PC-3 (cell line): ENCODE measurements at places on chromosomes 12 and 14. TPM values are rescaled to one million over a fixed set of nuclear protein-coding genes. Genes with fewer than 3 reads are reported as not detected.
A peak's percentile ranks its signal among the peaks of the same experiment; 100 is the strongest.

- DNase-seq = no peak
Measured at GRCh38 chr12:111754671-111755070, 12.1 kb upstream of the ALDH2 start.

DNA sequence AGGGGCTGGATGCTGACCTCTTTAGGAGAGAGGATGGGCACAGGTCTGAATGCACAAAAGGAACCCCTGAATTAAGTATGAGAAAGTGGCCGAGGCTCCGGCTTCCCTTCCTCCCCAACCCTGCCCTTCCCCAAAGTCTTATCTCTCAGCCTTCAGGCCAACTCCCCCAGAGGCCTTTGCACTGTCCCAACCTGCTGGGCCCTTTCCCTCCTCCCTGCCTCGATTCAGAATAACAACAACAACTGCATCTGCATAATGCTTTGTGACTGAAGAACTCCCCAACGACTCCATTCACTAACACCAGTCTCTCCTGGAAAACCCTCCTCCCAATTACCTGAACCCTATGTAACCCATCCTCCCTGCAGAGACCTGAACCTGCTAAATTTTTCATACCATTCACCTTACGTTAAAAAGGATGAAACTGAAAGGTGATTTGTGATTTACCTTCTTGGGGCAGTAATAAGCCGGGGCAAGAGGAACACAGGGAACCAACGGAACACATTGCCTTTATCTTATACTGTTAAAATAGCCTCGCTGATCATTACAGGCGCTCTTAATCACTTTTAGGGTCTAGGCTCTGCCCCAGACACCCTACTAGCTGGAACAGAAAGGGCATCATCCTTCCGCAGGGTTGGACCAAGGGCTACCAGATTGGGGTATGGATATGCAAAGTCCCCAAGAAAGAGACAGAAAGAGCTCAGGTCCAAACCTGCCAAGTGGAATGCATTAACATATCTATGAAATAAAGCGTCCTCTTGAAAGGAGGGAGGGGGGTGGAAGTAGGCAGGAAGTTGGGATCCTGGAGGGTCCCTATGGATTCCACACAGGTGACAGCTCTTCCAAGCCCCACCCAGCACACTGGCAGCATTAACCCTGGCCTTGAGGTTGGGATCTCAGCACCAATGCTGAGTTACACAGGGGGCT is 24.2 kb upstream of the FOXN3 start:
- DNase-seq = no peak

- no peak for DNase-seq
Measured at GRCh38 chr14:49051328-49052060, 534.7 kb downstream of the RPS29 start.

DNA sequence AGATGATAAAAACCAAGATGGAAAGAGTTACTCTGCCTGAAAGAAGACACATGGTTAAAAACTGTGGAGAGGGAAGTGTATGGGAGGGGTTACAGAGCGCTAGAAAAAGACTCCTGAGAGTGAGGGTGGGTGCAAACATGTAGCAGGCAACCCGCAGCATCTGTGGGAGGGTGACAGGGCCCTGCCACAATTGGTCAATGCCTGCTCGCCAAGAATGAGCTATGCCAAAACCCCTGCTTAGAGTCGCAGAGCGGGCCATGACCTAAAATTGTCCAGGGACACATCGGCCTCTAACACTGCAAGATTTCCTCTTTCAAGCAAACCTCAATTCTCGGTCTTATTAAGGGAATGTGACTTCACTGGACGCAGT is 700 bp downstream of the PRKAG1 start:
- peak; percentile 35 for DNase-seq

GRCh38 chr12:7758766-7759140 is 6.3 kb upstream of the NANOGNB start:
- no peak for DNase-seq

GRCh38 chr14:99728981-99729451 is 44.9 kb downstream of the CYP46A1 start:
- DNase-seq = no peak

DNA sequence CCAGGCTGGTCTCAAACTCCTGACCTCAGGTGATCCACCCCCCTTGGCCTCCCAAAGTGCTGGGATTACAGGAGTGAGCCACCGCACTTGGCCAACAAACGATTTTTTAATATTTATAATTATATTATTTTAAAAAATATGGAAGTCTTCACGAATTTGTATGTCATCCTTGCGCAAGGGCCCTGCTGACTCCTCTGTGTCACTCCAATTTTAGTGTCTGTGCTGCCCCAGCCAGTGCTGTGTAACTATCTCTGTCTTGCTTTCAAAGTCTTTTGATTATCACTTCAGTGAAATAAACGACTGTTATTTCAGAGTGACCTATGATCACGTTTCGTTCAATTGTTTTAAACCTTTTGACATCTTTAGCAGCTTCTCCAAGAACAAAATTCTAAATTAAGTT is 13.1 kb upstream of the MMP17 start:
- no peak for DNase-seq

DNA sequence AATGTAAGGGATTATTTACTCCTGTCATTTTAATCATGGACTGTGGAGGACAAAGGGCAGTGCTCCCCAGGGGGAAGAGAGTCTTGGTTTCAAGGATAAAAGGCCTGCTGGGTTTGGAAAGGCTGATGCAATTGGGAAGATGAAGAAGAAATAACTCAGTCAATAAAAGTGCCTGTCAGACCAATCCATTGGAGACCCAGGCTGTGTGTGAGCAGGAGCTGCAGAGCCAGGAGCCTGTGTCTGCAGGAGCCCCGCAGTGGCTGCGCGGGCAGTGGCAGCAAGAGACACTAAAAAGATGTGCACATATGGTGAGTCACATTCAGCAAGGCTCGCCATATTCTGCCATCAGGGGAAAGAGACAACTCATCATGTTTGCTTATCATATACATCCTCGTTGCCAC is 90.4 kb downstream of the CRACR2A start:
- peak; percentile 55 for DNase-seq

- peak; percentile 95 for DNase-seq
Measured at GRCh38 chr12:48956279-48957140, 777 bp downstream of the ARF3 start.

DNA sequence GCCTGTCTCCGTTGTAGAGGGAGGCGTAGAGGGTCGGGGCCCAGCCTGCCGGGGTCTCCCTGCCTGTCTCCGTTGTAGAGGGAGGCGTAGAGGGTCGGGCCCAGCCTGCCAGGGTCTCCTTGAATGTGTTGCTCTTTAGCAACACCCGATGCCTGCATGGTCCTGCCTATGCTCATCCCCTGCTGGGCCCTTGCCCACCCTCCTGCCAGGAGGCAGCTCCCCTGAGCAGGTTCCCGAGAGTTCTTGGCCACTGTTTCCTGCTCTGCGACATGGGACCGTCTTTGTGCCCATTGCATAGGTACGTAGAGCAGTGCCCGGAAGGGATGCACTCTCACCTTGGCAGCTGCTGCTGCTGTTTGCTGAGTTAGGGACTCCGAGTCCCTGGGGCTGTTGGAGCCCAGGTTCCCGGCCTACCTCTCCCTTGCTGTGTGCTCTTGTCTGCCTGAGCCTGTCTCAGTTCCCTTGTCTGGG is 3.3 kb downstream of the KIF26A start:
- DNase-seq = no peak

The SERPINA3 gene
- total RNA-seq = not detected in 2 replicates

The ATL1 gene
- total RNA-seq = 0.63 and 1.3 TPM in 2 replicates
